Heart right ventricle (tissue), 16 donors: ENCODE measurements at places on chromosomes 6 and 20. TPM values are rescaled to one million over a fixed set of nuclear protein-coding genes. Genes with fewer than 3 reads are reported as not detected.
A peak's percentile ranks its signal among the peaks of the same experiment; 100 is the strongest.

DNA sequence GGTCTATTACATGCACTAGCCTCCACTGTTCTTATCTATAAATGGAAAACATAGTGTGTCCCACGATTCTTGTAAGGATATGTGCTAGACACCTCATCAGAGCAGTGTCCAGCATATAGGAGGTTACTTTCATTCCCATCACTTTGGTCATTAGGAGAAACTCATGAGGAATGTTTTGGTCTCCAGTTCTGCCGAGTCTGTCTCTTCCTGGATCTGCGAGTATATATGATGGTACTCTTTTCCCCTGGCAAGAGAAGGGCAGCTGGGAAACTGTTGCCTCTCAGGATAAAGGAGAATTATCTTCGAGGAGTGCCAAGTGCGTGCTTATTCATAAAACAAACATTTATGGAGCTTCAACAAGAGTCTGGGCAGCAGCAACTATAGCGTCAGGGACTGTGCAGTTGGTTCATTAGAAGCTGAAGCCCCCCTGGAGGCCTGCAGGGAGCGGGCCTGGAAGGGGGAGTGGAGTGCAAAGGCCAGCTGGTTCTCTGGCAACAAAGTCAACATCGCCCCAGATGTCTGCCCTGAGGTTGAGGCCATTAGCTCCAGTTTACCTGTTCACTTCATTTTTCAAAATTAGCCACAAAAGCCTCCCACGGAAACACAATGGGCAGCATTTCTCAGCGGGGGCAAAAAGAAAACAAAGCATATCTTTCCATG lies 811.9 kb downstream of the MAFB start:
- H3K36me3 ChIP-seq = no peaks in the 10 kb centered on the region
- DNase-seq = no peak
- peaks cover 5% of the 10 kb centered on the region for H3K27me3 ChIP-seq
- no peak overlapping the region for H3K4me3 ChIP-seq
- no peaks in the 10 kb centered on the region for H3K4me1 ChIP-seq

DNA sequence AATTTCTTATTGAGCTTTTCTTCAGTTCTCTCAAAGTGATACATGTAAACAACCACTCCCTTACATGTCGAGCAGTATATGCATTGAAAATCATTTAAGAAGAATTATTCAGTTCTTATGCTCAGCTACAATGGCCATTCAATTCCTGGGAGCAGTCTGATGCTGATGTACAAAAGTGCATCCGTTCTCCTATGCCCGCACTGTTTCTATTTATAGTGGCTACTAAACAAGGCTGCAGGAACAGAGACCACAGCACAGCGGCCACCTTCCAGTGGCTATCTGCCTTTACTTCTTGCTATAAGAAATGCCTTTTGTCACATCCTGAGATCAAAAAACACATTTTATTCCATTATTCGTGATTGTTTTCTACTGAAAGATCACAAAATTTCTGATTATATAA lies 82.2 kb downstream of the FHL5 start:
- no peak for DNase-seq
- no peak overlapping the region for H3K27ac ChIP-seq
- no peak overlapping the region for H3K4me3 ChIP-seq
- H3K4me1 ChIP-seq = no peaks in the 10 kb centered on the region

GRCh38 chr20:856361-856775 lies 22.9 kb downstream of the FAM110A start:
- H3K4me1 ChIP-seq = no peaks in the 10 kb centered on the region
- no peaks in the 10 kb centered on the region for H3K27me3 ChIP-seq
- H3K36me3 ChIP-seq = no peaks in the 10 kb centered on the region
- no peak overlapping the region for H3K4me3 ChIP-seq
- H3K27ac ChIP-seq = no peak overlapping the region
- no peak for DNase-seq

Gene TGM3
- 0.22 TPM for polyA plus RNA-seq

- no peaks in the 10 kb centered on the region for H3K36me3 ChIP-seq
- H3K27me3 ChIP-seq = no peaks in the 10 kb centered on the region
- no peak overlapping the region for H3K4me3 ChIP-seq
- H3K4me1 ChIP-seq = no peaks in the 10 kb centered on the region
- no peak overlapping the region for H3K27ac ChIP-seq
Measured at GRCh38 chr20:21933526-21933925, 228.1 kb downstream of the PAX1 start.

DNA sequence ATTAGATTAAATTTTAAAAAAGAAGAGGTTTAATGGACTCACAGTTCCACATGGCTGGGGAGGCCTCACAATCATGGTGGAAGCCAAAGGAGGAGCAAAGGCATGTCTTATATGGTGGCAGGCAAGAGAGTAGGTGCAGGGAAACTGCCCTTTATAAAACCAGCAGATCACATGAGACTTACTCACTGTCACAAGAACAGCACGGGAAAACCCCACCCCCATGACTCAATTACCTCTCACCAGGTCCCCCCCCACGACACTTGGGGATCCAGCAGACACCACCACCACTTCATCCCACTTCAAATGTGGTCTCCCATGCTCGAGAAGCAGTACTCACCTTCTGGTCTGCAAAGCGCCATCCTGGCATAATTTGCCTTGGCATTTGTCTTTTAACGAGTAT lies 24.6 kb downstream of the MTFR2 start:
- no peak overlapping the region for H3K4me3 ChIP-seq
- DNase-seq = no peak

- H3K36me3 ChIP-seq = no peaks in the 10 kb centered on the region
- H3K27ac ChIP-seq = no peak overlapping the region
- no peak overlapping the region for H3K4me3 ChIP-seq
Measured at GRCh38 chr6:99091985-99092384, 144.2 kb upstream of the FBXL4 start.

DNA sequence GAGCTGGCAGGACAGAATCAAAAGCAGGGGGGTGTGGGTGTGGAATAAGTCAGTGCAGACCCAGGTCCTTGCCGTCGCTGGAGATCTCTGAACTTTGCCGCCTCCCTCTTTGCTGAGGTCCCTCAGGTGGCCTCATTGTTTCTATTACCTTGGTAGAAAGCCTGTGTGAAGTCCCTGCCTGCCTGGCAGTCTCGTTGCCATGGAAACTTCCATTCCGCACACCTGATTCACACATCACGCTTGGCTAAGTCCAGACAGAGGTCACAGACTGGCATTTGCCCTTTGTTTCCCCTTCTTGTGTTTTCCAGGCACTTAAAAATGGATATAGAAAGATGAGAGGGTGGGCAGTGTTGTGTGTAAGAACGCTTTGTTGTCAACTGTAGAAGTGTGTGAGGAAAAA lies 260.6 kb downstream of the PRL start:
- H3K4me3 ChIP-seq = no peak overlapping the region
- H3K36me3 ChIP-seq = no peaks in the 10 kb centered on the region
- H3K4me1 ChIP-seq = no peaks in the 10 kb centered on the region
- H3K27ac ChIP-seq = no peak overlapping the region

DNA sequence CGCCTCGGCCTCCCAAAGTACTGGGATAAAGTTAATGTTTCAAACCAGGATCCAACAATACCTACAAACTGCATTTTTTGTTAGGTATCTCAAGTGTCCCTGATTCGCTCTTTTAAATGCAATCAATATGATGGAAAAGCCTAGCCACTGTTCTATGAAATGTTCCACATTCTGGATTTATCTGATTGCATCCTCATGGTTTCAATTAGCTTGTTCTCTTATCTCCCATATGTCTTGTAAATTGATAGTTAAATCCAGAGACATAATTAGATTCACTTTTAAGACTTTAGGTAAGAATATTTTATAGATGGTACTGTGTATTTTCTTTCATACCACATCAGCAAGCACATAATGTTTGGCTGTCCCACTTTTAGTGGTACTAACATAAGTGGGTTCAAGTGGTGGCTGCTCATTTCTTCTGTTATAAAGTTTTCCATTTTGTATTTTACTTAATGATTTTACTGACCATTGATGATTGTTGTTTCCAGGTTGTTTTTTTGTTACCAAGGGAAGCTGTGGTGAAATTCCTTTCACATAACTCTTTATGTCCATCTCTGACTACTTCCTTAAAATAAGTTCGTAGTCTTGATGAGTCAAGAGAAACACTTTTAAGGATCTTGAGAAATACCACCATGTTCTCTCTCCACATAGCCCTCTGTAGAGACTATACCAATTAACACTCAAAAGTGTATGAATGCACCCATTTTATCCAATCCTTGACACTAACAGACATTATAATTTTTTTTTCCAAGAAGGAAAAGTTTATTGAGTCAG lies 40.5 kb downstream of the RNGTT start:
- peak overlapping the region; percentile 8 for H3K27ac ChIP-seq
- H3K36me3 ChIP-seq = peaks cover 31% of the 10 kb centered on the region
- no peak overlapping the region for H3K4me3 ChIP-seq
- H3K27me3 ChIP-seq = no peaks in the 10 kb centered on the region
- peaks cover 6% of the 10 kb centered on the region for H3K4me1 ChIP-seq

Gene IL17F
- polyA plus RNA-seq = not detected

Gene HLA-DRB5
- polyA plus RNA-seq = 0.29 TPM

DNA sequence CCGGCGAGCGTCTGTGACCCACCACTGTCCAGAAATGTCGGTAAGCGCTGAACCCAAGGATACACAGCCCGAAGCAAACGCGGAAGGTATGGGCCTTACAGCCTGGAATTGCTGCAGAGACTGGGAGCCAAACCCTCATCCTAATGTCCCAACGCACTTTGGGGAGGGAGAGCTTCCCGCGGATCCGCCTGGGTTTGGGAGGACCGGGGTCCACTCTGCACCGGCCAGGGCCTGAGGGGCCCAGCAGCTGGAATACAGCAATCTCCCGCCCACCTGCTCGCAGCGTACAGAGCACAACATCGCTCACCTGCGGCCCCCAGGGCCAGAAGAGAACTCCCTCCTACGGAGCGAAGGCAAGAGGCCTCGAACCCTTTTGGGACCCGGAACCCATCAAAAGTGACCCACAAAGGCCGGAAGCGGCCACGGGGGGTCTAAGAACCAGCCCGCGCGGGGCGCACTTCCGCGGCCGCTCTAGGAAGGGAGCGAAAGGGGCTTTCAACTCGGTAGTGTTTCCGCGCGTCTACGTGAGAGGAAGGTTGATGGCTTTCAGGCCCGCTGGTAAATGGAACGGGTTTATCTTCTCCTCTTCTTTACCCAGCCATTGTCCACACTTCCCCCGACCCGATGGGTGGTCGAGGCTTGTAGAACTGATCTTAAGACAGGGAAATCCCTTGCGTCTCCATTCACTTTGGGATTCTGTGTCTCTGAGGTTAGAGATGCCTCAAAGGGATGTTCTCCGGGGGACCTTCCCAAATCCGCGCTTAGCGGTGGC lies at the start of gene ZSCAN12:
TSS of gene ZSCAN12 (minus strand) at position 398 of the 772 bp plus-strand sequence. CDS start 1,342 bp downstream, outside the sequence.
- peaks cover 28% of the 10 kb centered on the region for H3K36me3 ChIP-seq
- peak within 1 kb of the TSS; percentile 73 for H3K4me3 ChIP-seq
- peak; percentile 82 for DNase-seq
- peaks cover 14% of the 10 kb centered on the region for H3K4me1 ChIP-seq
- no peaks in the 10 kb centered on the region for H3K27me3 ChIP-seq

Gene SLC22A2
- not detected for polyA plus RNA-seq

DNA sequence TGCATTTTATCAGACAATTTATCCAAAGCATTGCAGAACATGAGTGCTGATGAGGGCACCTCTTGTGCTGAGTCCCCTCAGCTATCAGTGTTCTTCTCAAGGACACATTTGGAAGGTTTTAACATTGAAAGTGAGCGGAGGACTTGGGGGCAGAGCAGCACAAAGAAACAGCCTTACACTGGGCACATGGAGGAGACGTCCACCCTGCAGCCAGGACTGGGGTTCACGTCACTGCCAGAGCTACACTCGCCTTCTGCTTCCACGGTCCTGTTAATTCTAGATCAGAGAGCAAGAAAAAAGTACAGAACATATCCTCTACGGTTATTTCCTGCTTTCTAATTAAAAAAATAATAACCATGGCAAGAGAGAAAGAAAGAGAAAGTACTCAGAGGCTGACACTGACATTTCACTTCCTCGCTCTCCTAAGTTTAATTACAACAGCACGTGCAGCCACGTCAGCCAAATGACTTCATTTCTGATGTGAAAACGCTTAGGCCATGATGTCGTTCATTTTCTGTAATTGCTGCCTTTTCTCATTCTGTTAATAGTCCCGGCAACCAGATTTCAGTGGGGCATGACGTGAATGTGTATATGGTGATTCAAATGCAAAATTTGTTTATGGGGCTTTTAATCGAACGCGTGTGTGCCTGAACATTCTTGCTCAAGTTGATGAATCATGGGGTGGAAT lies 5.1 kb downstream of the PRND start:
- no peak overlapping the region for H3K27ac ChIP-seq
- no peaks in the 10 kb centered on the region for H3K36me3 ChIP-seq
- DNase-seq = no peak
- H3K27me3 ChIP-seq = no peaks in the 10 kb centered on the region
- H3K4me3 ChIP-seq = peak overlapping the region; percentile 15
- H3K4me1 ChIP-seq = peaks cover 21% of the 10 kb centered on the region

Gene SMIM29
- polyA plus RNA-seq = 51.5 TPM

Gene TINAG
- polyA plus RNA-seq = 0.04 TPM

DNA sequence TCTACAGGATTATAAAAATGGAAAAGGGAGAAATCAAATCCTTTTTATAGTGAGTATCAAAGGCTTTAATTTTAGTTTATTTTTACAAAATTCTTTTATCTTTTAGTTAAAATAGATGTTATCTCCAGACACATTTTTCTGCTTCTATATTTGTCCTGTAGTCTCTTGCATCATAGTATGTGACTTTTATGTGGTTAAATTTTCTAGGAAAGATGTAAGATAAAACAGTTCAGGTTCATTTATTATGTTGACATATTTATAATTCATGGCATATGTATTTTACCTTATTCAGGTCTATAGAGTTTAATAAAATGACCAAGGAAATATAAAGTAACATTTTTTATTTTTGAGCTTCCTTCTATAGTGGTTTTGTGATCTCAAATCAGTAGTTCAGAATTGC lies 52.7 kb upstream of the PRL start:
- DNase-seq = no peak
- H3K4me1 ChIP-seq = no peaks in the 10 kb centered on the region
- H3K36me3 ChIP-seq = no peaks in the 10 kb centered on the region
- H3K4me3 ChIP-seq = no peak overlapping the region
- no peaks in the 10 kb centered on the region for H3K27me3 ChIP-seq

Gene PLN
- 764 TPM for polyA plus RNA-seq

Gene MAD2L1BP
- 13.5 TPM for polyA plus RNA-seq

Gene ADGRG6
- polyA plus RNA-seq = 0.93 TPM

DNA sequence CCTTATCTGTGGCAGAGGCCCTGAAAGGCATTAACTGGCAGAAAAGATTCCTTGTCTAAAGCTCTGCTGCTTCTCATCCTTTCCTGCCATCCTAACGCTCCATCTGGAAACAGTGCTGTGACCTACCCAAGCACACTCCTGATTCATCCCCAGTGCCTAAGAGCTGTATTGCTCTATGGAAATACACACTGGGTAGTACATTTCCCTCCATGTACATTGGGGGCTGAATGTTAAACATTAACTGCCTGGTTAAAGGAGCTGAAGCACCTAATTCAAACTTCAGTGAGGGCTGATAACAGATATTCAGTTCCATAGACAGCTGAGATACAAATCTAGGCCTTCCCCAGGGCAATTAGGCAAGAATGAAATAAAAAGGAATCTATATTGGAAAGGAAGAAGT lies 36.7 kb upstream of the GMPR start:
- H3K36me3 ChIP-seq = no peaks in the 10 kb centered on the region
- H3K27ac ChIP-seq = no peak overlapping the region
- no peak for DNase-seq
- no peaks in the 10 kb centered on the region for H3K27me3 ChIP-seq
- no peak overlapping the region for H3K4me3 ChIP-seq
